GOT3 (cell line): ENCODE measurements at places on chromosomes 3 and 15.

GRCh38 chr3:193560870-193561269 lies 6.2 kb upstream of the ATP13A4 start:
- DNase-seq: no peak

- no peak for DNase-seq
These were observed 115.6 kb downstream of the FNDC3B start for GRCh38 chr3:172154768-172155664.

DNA sequence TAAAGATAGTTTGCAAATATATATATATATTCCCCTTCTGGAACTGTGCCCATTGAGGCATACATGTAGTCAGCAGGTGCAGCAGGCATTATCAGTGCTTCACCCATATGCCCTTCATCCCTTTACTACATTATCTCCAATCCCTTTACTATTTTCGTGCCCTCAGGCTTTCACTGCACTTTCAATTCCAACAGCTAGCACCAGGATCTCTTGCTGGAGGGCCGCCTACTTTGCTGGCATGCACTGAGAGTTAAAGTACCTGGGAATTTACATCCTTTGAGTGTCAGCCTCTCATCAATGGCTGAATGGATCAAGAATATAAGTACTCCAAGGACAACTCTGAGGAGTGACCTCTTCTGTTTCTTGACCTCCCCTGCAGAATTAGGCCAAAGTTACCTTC lies 222.1 kb upstream of the CFAP20DC start:
- no peak for DNase-seq

GRCh38 chr3:43506644-43507043 lies 115.2 kb downstream of the ANO10 start:
- DNase-seq: no peak

GRCh38 chr3:193869221-193870201 lies 266.4 kb upstream of the HES1 start:
- DNase-seq: no peak

- no peak for DNase-seq
These were observed 55.4 kb upstream of the SPPL2A start for GRCh38 chr15:50820808-50821382.
